ENCODE measurements at places on chromosomes 3 and 15.
A peak's percentile ranks its signal among the peaks of the same experiment; 100 is the strongest.

DNA sequence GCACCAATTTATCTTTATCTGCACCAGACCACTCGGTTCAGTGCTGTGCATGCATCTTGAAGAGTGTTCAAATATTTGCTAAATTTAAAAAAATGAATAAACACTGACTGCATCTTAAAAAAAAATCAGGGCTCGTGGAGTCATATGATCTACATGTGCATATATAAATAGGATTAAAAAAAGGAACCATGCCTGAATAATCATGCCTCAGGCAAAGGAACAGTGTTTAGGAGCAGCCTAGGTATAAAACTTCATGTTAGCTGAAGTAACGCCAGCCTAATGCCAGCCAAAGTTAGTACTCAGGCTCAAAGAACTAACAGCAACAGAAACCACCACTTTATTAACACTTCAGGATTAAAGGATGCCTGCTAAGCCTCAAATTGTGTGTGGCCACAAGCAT is 9.5 kb downstream of the ABCC5 start:
- DNase-seq: no peak

DNA sequence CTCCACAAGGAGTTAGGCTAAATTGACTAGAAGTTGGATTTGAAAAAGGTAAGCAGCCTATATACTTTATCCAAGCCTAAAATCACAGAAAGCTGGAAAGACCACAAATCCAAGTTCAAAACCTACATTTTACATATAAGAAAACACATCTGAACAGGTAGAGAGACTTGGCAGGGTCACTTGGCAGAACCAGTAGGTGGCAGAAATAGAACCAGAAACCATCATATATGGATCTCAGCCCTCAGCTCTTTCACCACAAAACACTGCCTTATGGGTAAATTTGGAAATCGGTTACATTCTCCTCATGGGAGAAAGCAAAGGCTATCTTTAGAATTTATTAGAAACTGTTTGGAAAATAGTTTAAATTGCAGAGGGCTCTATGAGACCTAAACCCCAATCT is 44.2 kb downstream of the MKRN2 start:
- no peak for DNase-seq

DNA sequence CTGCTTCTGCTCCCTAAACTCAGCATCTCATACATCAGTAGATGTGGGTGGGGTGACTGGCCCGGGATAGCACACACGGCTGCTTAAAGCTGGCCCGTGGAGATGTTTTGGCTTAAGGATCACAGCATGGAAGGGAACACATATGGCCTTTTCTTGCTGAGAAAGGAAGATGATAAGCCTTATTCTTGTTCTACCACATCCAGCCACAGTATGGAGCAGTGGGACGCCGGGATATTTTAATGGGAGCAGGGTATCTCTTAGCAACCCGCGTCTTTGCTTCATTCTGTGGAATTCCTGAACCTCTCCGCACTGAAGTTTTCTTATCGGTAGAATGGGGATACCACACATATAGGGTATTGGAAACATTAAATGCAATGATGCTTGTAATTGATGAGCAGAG is 94.1 kb upstream of the PROK2 start:
- no peak for DNase-seq

DNA sequence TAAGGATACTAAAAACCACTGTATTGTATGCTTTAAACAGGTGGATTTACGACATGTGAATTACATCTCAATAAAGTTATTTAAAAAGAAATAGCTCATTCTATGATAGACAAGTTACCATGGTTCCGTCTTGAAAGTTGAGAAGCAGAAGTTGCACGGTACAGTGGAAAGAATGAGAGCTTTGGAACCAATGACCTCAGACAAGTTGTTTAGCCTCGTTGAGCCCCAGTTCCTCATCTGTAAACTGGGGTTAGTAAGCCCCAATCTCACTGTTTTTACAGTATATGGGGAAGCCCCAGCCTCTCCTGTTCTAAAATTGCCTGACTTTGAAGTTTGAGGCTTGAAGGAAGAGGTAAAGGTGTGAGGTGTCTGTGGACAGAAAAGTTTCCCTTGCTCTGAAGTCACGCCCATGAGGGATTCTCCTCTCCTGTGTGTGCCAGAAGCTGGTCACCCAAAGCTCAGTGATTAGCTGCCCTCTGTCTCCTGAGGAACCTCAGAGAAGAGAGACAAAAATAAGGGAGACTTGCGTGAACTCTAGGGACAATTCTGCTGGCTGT is 10.0 kb downstream of the CRYGS start:
- DNase-seq: no peak

DNA sequence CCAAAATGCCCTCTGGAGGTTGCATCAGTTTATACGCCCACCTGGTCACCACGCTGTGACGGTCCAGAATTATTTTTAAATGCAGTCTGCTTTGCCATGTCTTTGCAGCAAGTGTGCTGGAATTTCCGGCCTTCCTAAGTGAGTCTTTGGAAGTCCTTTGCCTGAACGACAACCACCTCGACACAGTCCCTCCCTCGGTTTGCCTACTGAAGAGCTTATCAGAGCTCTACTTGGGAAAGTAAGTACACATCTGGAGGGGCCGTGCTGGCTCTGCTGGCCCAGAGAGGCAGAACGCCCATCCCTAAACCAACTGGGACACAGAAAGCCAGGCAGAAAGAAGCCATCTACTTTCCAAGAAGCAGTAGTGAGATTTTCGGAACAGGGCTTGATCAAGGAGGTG is 101.8 kb downstream of the LRRK1 start:
- DNase-seq: no peak

- DNase-seq: no peak
Measured at GRCh38 chr15:96037584-96037983, 292.9 kb upstream of the NR2F2 start.

GRCh38 chr3:140430494-140430893 is 247.4 kb upstream of the TRIM42 start:
- DNase-seq: no peak

DNA sequence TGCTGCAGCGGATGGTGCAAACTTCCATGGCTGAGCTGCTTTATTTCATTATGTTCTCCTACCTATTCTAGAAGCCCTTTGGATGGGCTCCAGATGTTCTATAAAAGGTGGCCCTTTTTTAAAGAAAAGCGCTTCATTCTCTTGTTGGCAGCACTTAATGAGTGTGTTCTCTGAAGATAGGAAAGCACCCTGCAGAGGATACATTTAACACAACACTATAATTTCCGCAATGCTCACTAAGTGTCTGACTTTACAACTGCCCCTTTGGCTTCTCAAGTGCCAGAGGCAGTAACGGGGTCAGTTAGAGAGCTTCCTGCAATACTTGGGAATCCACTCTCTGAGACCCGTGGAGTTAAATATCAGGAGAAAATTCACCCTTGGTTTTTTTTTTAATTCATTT is 88.1 kb downstream of the MDFIC2 start:
- no peak for DNase-seq

- DNase-seq: no peak
Measured at GRCh38 chr3:180798197-180798596, 114.3 kb upstream of the FXR1 start.

DNA sequence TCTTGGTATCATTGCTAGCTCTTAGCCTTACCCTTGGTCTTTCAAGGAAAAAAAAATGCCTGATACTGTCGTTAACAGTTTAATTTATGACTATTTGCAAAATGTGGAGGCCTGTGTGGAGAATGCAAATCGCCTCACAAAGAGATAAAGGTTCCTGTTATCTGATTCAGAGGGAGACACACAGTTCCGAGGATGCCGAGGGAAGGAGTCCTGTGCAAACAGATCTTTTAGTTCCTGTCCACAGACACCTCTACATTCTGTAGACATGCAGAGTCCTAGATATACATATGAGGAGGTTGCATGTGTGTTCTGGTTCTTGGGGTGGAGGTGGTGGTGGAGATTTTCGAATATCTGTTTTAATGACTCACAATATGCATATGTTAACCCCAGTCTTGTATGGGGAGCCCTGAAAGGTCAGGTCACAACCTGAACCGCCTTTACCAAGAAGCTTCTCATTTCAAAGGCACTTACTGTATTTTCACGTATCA is 5.7 kb downstream of the NR2F2 start:
- no peak for DNase-seq

DNA sequence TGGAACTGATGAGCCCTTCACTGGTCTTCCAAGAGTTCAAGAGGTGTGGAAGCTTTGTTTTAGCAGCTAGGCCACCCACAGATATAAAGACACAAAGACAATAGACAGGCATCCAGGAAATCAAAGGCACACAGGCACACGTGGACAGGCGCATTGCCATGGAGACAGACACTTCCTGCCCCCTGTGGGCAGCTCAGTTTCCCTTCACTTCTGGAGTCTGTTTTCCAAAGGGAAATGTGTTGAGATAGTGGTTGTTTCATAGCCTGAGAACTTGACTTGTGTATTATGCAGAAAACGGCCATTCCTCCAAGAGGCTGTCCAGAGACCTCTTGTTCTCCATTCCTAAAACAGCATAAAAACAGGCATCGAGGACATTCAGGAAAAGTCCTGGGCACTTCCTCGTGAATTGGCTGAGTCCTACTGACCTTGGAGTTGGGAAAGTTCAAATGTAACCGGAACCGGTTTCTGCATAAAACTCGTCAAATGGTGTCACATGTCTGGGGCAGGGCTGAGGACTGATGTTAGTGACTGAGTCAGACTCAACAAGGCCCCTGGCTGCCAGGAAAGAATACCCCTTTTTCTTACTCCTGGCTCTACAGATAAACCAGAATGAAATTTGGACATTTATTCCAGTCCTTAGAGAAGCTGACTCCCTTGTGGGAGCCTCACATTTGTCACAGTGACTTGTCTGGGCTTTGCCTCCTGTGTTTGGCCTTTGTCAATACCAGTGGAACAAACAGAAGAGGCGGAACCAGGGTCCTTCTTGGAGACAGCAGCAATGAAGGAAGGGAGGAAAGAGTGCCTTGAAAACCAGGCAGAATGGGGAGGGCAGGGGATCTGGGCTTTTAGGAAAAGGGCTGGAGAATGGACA is 1.3 kb downstream of the ALPK3 start:
- DNase-seq: no peak

DNA sequence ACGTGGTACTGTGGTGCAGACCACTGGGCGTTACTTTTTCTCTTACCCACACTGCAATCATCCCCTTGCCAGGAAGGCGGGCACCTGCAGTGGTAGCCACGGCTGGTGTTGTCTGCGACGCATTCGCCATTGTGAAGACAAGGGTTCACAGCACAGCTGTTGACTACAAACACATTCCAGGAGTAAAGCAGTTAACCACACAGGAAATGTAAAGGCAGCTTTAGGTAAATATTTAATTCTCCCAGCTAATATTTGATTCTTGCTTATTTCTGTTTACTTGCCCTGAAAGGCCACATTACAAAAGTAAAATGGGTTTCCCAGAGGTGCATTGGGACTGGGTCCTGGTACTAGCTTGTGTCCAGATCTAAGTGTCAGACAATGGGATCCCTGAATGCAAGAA is 45.4 kb downstream of the HEG1 start:
- no peak for DNase-seq

DNA sequence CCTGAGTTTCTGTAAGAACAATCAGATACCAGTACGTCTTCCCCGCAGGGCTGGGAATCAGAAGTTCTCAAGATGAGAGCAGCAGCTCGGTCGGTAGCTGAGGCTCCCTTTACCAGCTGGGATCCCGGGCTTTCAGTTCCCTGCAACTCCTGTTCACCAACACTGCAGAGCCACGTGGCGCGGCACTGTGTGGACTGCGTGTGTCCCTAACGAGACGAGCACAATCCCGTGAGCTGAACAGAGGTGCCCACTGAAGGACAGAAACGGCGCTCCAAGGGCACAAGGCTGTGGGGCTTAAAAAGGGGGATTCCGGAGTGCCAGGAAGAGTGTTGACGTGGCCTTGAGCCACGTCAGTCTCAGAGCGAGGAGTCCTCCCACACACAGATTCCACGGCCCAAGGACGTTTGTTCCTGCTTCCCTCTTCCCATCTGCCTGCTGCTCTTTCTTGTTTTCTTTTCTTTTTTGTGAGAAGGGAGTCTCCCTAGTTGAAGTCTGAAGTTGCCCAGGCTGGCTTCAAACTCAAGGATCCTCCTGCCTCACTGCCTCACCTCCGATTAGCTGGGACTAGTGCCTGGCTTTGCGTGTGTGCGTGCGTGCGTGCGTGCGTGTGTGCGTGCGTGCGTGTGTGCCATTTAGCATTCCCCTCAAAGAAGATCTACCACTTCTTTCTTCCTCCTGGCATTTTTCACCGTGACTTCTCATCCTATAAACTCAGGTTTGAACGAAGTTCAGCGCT is 37.1 kb upstream of the RPL35A start:
- DNase-seq: no peak

GRCh38 chr3:14346642-14347041 is 55.8 kb upstream of the SLC6A6 start:
- no peak for DNase-seq

DNA sequence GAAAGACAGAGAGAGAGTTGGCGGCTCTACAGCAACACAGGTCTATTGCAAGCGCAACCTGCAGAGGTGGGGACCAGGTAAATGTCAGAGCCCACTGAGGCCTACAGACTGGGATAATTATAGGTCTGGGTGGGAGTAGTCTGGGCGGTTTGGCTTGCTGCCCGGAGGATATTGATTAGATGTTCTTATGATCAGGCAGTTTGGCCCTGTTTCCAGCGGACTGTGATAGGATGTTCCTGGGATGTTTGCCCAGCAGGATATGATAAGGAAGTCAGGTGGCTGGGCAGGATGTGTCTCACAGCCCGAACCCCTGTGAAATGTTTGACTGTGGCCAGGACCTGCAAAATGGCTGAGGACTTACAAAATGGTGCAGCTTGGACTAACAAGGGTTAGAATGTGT is 364.9 kb downstream of the NAALADL2 start:
- DNase-seq: peak; percentile 80

GRCh38 chr3:122784436-122784835 is 9.2 kb downstream of the HSPBAP1 start:
- DNase-seq: no peak

GRCh38 chr3:160754371-160754854 is 1.6 kb upstream of the PPM1L start:
- DNase-seq: peak; percentile 66

GRCh38 chr3:45761831-45762230 is 34.5 kb downstream of the SLC6A20 start:
- no peak for DNase-seq

- no peak for DNase-seq
Measured at GRCh38 chr3:39118079-39118478, 10.6 kb downstream of the TTC21A start.

- peak; percentile 45 for DNase-seq
Measured at GRCh38 chr3:174862101-174862500, 3.0 kb downstream of the NAALADL2 start.

- DNase-seq: no peak
Measured at GRCh38 chr3:52090131-52090932, 34.0 kb upstream of the DUSP7 start.
